ENCODE measurements at places on chromosomes 3 and 15. TPM values are rescaled to one million over a fixed set of nuclear protein-coding genes. Genes with fewer than 3 reads are reported as not detected.

Gene GABRB3
- total RNA-seq = 0.13 TPM

Gene WDR93
- 0.18 TPM for total RNA-seq

Gene GOLGA6L7
- total RNA-seq = not detected

DNA sequence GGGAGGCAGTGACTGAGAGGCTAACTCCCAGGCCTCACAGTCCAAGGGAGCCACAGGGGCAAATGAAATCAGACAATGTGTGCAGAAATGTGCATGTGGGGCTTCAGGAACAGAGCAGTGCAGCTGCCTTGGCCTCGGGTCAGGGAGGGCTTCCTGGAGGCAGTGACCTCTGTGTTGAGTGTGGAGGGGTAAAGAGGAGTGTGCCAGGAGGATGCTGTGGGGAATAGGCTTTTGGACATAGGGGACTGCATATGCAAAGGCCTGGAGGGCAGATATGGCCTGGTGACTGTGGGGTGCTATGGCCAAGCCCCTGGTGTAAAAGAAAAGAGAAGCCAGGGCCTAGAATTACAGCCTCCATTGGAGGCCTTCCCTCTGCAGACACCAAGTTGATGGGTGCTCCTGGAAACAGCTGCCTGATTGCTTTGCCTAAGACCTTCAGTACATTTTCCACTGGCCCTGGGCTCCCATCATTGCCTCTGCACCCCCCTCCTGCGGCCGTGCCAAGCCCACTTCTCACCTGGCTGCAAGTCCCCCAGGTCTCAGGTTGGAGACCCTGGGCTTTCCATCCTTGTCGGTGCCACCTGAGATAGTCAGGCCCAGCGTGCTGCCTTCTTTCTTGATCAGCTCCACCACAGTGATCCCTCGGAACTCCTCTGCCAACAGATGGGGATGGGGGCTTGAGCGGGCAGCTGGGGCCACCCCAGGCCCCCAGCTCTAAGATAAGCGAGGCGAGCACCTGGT lies 15.1 kb downstream of the GRIP2 start:
- H3K4me1 ChIP-seq = no peaks in the 10 kb centered on the region
- DNase-seq = no peak
- H3K36me3 ChIP-seq = no peaks in the 10 kb centered on the region
- no peak overlapping the region for H3K4me3 ChIP-seq
- no peak overlapping the region for H3K27ac ChIP-seq

DNA sequence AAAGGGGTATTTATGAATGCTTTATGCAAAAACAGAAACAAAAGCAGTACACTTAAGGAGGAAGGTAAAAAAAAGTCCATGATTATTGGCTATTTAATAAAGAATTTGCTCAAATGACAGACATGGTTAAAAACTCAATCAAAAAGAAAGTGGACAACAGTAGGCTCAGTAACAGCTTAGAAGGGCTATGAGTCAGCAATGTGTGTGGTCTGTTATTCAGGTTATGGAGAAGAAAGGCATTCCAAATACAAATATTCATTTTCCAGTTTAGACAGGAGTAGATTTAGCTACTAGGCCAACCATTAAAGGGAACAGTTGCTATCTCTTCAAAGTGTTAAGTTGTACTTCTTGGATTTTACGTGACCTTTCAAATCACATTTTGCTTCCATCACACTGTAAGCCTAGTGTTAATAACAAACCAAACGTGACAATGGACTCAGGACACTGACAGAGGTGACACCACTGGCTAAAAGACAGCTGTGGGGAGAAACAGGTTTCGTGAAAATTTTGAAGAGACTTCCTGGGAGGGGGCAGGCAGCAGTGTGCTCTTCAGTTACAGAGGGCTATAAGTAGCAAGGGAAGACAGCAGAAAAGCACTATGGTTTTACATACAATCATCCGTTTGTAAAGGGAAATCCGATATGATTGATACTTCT lies 41.7 kb upstream of the MYO5C start:
- no peak for DNase-seq
- H3K4me1 ChIP-seq = peaks cover 24% of the 10 kb centered on the region
- no peak overlapping the region for H3K4me3 ChIP-seq
- H3K27ac ChIP-seq = peak overlapping the region; percentile 27
- no peaks in the 10 kb centered on the region for H3K36me3 ChIP-seq

- DNase-seq = no peak
- H3K27ac ChIP-seq = no peak overlapping the region
- no peaks in the 10 kb centered on the region for H3K4me1 ChIP-seq
- no peaks in the 10 kb centered on the region for H3K27me3 ChIP-seq
- H3K36me3 ChIP-seq = no peaks in the 10 kb centered on the region
- H3K4me3 ChIP-seq = no peak overlapping the region
Observed at GRCh38 chr3:165716592-165716991, 120.6 kb downstream of the BCHE start.

DNA sequence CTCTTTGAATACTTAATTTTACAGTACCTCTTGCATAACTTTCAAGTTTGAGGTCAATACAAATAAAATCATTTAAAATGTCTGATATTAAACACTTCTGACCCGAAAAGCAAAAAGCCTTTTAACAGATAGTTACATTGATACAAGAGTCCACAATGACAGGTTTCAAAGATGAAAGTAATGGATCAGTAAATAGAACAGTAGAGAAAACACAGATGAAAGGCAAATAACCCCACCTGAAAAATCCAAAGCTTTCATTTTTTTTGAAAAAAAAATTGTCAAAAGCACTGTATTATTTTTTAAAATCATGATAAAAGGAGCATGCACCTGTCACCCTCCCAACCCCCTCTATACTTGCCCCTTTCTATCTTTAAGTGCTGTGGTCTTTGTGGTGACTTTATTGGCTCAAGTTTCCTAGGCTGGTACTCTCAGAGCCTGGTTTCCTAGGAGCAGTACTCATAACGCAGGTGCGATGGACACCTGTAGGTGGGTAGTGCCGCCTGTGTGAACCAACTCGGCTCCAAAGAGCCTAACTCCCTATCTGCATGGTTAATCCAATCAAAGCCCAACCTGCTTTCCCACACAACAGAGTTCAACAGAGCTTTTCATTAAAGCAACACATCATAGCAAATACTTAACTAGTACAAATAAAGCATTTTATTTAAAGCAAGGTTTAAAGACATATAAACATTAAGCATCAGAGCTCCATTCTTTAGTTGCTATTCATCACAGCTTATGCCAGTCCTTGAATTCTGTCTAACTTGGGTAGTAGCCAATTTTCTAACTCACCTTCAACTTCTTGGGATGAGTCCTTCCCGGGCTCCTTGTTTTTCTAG lies 32.2 kb downstream of the LIPC start:
- no peaks in the 10 kb centered on the region for H3K4me1 ChIP-seq
- H3K36me3 ChIP-seq = no peaks in the 10 kb centered on the region
- no peak for DNase-seq
- H3K4me3 ChIP-seq = no peak overlapping the region
- H3K27me3 ChIP-seq = no peaks in the 10 kb centered on the region

DNA sequence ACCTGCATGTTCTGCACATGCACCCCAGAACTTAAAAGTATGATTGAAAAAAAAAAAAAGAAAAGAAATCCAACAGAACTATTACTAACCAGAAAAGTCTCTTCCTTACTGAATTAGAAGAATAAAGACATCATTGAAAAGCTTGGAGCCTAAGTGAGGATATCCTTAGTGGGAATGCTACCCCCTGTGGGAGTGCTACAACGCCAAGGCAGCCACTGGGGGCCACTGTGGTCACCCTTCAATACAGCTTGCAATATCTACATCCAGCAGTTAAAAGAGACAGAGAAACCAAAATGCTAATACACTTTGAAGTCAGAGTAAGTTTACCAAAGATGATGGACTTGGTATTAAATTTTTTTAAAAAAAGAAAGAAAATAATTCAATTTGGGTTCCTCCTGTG lies 292.0 kb downstream of the PLCL2 start:
- no peak for DNase-seq
- no peak overlapping the region for H3K4me3 ChIP-seq
- H3K27ac ChIP-seq = no peak overlapping the region
- no peaks in the 10 kb centered on the region for H3K36me3 ChIP-seq
- no peaks in the 10 kb centered on the region for H3K27me3 ChIP-seq
- H3K4me1 ChIP-seq = no peaks in the 10 kb centered on the region

DNA sequence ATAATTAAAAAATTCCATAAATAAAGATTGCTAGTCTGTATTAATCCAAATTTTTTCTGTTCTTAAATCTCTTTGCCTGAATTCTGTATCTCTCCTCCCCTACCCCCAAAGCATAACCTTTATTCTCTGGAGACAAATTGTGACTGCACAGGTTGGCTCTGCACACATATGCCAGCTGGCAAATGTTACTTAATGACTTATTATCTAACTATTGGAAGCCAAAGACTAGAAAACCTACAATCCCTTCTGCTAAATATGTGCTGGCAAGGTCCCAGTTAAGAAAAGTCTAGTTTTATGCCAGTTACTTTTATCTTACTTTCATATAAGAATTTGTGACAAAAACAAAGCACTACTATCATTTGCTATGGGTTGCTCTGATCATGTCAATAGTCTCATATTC lies 569.3 kb downstream of the MECOM start:
- H3K4me1 ChIP-seq = no peaks in the 10 kb centered on the region
- H3K27me3 ChIP-seq = no peaks in the 10 kb centered on the region
- no peak overlapping the region for H3K4me3 ChIP-seq

DNA sequence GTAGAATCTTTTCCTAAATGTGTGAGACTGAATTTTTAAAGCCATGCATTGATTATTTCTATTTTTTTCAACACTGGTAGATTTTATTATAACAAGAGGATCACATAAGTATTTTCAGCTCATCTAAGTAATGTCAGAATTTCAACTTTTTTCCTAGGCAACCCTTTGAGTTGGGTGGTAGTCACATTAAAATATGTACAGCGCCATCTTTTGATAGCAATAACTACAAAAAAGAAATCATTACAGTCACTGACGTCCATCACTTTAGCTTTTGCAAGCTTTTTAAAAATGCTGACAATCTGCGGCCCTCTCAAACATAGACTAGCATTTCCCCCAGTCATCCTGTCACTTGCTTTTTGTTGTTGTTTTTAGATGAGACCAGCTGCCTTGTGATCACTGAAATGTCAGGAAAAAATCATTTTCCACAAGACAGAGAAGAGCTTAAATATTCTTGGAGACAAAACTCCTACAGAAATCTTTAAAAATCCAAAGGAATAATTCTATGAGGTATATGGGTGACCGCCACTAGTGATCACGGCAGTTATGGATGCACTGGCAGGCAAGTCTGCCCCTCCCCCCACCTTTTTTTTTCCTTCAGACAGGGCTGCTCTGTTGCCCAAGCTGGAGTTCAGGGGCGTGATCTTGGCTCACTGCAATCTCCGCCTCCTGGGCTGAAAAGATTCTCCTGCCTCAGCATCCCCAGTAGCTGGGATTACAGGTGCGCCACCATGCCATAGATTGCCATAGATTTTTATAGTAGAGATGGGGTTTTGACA lies 384.0 kb upstream of the KCNMB2 start:
- H3K36me3 ChIP-seq = no peaks in the 10 kb centered on the region
- H3K4me3 ChIP-seq = no peak overlapping the region
- no peaks in the 10 kb centered on the region for H3K4me1 ChIP-seq
- H3K27me3 ChIP-seq = no peaks in the 10 kb centered on the region
- no peak for DNase-seq
- H3K27ac ChIP-seq = no peak overlapping the region

DNA sequence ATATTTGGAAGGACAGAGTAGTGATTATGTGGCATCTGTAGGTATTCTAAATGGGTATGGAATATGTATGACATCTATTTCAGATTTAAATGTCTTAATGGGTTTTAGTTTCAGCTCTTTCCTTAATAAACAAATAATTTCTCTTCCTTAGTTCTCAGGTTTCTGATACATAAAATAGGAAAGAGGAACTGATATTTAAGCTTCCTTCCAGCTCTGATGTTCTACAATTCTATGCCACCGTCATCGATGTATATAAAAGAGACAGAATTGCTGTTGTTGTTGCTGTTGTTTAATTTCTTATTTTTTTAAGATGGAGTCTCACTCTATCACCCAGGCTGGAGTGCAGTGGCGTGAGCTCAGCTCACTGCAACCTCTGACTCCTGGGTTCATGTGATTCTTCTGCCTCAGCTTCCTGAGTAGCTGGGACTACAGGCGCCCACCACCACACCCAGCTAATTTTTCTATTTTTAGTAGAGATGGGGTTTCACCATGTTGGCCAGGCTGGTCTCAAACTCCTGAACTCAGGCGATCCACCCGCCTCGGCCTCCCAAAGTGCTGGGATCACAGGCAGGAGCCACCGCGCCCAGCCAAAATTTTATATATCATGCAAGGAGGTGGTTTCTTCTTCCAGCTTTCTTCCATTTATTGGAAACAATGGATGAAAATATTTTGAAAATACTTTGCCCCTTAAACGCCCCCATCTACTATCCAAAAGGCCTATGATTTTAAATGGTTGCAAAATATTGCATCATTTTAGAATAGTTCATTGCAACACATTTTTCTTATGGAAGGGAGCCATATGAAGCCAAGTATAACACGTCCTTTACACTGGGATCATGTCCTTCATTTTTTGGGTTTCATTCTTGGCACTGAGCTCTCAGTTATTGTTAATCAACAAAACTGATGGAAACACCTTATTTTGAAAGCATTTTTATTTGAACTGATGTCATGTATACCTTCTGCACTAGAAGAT lies 13.9 kb upstream of the C15orf61 start:
- no peaks in the 10 kb centered on the region for H3K27me3 ChIP-seq
- no peaks in the 10 kb centered on the region for H3K36me3 ChIP-seq
- H3K4me1 ChIP-seq = no peaks in the 10 kb centered on the region
- no peak overlapping the region for H3K27ac ChIP-seq
- DNase-seq = no peak

GRCh38 chr3:156303001-156303707 lies 182.8 kb downstream of the KCNAB1 start:
- no peak overlapping the region for H3K4me3 ChIP-seq
- no peaks in the 10 kb centered on the region for H3K36me3 ChIP-seq
- DNase-seq = no peak
- no peaks in the 10 kb centered on the region for H3K4me1 ChIP-seq
- H3K27me3 ChIP-seq = no peaks in the 10 kb centered on the region

DNA sequence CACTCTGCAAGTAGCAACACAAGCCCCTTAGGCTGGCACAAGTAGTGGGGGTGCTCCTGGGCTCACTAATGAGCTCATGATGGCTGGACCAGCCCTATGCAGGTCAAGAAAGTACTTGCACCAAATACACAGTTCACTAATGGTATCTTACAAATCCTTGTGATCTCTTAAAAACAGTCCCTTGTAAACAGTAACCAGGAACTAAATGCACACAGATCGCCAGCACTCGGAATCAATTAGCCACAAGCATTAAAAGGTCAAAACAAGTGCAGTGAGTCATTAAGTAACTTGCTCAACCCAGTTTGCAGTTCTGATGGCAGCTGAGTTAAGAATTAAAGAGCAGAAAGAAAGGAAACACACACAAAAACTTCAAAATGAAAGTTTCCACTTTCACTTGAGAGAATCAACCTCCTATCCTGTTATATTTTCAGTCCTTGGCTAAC lies 43.2 kb downstream of the ARHGEF3 start:
- H3K27me3 ChIP-seq = no peaks in the 10 kb centered on the region
- no peak overlapping the region for H3K27ac ChIP-seq
- no peak for DNase-seq
- no peaks in the 10 kb centered on the region for H3K36me3 ChIP-seq

All from Panc1 (cell line).